ENCODE measurements at places on chromosomes 2 and 18.

DNA sequence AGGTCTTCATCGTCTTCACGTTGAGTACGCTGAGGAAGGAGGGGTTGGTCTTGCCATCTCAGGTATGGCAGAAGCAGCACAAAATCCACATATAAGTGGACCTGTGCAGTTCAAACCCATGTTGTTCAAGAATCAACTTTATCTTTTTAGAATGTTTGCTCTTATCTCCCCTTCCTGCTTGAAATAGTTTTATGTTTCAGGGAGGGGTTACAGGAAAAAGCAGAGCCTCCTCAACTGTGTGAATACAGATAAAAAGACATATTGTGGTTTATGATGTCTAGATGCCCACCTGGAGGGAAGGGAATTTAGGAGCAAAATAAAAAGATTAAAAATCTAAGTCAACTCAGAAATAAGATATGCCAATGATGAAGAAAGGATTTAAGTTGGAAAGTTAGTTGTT lies 75.9 kb downstream of the VRK2 start:
- DNase-seq, result no peak

DNA sequence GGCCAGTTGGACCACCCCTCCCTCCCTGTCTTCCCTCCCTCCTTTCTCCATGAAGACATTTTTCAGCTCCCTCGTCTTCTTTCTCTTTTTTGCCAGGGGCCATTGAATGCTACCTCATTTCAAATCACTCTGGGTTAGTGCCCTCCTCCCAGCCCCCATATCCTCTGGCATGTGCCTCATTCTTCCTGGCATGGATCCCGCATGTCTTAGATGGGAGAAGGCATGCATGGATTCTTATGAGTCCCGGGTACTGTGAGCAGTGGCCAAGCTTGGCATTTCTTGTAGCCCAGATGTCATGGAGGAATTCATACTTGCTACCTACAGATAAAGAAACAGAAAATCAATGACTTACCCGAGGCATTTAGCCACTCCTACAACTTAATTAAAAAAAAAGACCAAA lies 9.0 kb upstream of the HAAO start:
- no peak for DNase-seq

DNA sequence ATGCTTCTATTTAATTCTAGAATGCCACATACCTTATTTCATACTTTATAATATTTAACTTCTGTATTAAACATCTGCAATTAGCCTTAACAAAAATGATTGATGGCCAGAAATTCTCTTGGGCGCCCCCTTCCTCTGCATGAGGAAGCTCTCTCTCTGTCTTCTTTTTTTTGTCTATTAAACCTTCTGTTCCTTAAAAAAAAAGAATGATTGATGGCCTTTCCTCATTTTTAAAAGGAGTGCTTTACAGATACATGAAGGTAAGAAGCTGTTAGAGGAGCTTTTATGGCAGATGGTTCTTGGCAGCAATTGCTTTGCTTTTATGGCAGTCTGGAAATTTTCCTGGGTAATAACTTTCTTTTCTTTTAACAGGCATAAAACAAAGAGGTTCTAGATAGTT lies 526.9 kb downstream of the SLC4A3 start:
- DNase-seq, result no peak

- no peak for DNase-seq
Observed at GRCh38 chr2:71713581-71714580, 260.5 kb downstream of the DYSF start.

GRCh38 chr2:238220892-238221521 lies 17.5 kb upstream of the ILKAP start:
- no peak for DNase-seq

- DNase-seq, result no peak
Observed at GRCh38 chr18:57095884-57096283, 51.0 kb upstream of the BOD1L2 start.

GRCh38 chr2:69026691-69027459 lies 13.9 kb downstream of the ANTXR1 start:
- no peak for DNase-seq

GRCh38 chr2:23053601-23054000 lies 331.4 kb upstream of the KLHL29 start:
- DNase-seq, result no peak

- DNase-seq, result no peak
Observed at GRCh38 chr2:47225061-47225783, 70.1 kb upstream of the STPG4 start.

GRCh38 chr2:190759749-190760213 lies 110.9 kb downstream of the NAB1 start:
- no peak for DNase-seq

GRCh38 chr2:143903172-143903856 lies 616.6 kb downstream of the ZEB2 start:
- no peak for DNase-seq

- no peak for DNase-seq
Observed at GRCh38 chr2:214542866-214543265, 132.0 kb downstream of the VWC2L start.

GRCh38 chr18:33472509-33472908 lies 32.0 kb upstream of the CCDC178 start:
- DNase-seq, result no peak

GRCh38 chr2:43777306-43777926 lies 3.6 kb downstream of the DYNC2LI1 start:
- no peak for DNase-seq

DNA sequence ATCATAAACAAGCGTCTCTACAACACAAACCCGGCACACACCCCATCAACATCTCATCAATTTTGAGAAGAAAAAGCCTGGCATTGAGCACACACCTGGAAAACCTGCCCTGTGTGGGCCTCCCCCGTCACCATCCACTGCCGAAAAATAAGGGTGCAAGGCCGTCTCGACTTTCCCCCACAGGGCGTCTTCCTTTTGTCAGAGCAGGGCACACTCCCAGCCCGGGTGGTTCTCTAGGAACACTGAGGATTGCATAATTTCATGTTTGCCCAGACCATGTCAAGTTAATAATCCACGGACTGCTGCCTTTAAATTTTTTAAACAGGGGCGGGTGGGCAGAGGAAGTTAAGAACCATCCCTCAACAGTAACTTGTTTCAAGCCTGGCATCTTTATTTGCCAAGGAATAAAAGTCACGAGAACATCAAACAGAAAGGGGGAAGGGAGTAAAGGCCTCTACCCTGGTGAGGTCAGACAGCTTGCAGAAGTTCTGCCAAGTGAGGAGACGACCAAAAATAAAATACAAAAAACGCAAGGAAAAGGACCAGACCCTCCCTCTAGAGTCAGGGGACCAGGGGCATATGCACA lies 2.1 kb downstream of the TFCP2L1 start:
- no peak for DNase-seq

DNA sequence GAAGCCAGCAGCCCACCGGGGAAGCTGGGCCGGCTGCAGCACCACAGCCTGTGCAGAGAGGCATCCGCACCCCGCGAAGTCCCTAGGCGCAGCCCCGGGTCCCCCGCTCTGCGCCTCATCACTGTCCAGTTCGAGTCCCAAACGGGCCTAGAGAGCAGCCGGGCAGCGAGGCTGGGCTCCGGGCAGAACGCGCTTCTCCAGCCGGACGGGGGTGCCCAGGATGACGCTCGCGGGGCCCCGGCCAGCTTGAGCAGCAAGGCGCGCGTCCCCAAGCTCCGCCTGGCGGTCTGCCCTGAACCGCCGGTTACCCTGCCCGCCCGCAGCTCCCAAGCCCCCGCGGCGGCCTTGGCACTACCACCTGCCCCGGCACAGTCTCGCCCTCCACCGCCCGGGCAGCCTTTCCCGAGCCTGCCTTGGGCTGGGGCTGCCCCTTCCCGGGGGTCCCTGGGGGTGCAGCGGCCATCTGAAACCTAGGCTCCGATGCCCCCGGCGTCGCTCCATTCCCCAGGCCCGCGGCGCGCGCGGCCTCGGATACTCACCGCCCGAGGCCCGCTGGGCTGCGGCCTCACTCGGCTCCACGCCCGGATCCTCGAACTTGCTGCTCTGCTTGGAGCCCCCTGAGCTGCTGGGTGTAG lies 591 bp downstream of the SLC16A14 start:
- DNase-seq, result peak; percentile 61

GRCh38 chr18:37532917-37533316 lies 32.7 kb downstream of the CELF4 start:
- no peak for DNase-seq

- DNase-seq, result no peak
Observed at GRCh38 chr18:35005963-35006577, 35.1 kb upstream of the MAPRE2 start.

GRCh38 chr2:215531284-215531683 lies 95.4 kb upstream of the FN1 start:
- DNase-seq, result no peak

DNA sequence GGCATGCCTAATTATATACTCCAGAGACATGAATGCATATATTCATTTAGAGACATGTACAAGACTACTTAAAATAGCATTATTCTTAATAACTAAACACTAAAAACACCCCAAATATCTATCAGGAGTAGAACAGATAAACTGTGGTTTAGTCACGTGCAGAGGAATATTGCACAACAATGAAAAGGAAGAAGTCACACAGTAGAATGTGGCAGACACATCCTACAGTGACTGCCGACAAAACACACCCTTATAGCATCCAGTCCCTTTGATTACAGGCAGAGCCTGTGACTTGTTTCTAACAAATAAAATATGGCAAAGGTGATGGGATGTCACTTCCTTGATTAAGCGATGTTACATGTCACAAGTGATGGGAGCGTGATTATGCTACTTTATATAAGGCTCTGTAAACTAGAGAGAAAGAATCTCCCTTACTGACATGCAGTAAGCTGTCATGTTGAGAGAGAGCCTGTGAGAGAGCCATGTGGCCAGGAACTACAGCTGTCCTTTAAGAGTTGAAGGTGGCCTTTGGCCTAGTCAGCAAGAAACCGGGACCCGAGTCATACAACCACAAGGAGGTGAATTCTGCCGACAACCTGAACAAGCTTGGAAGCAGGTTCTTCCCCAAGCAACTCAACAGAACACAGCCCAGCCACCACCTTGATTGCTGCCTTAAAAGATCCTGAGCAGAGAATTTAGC lies 39.1 kb upstream of the LGALSL start:
- DNase-seq, result no peak

- DNase-seq, result no peak
Observed at GRCh38 chr18:51107598-51108305, 77.7 kb downstream of the SMAD4 start.

DNA sequence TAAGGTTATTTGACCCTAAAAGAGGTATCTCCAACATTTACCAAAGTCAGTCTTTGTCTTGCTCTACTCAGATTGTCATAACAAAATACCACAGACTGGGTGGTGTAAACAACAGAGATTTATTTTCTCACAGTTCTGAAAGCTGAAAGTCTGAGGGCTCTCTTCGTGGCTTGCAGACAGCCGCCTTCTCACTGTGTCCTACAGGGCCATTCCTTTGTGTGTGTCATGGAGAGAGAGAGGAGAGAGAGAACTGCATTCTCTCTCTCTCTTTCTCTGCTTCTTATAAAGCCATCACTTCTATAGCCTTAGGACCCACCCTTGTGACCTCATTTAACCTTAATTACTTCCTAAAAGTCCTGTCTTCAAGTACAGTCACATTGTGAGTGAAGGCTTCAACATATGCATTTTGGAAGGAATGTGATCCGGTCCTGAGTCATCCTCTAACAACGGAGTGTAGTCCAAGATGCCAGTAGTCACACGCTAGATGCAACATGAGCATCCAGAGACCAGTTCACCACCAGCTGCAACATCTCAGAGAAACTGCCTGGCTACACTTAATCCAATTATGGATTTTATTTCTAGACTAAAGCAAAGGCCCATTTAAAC lies 130.2 kb downstream of the CD226 start:
- DNase-seq, result no peak

GRCh38 chr2:133641497-133641896 lies 73.2 kb upstream of the NCKAP5 start:
- no peak for DNase-seq

GRCh38 chr18:64100116-64100922 lies 48.6 kb downstream of the LINC00305 start:
- DNase-seq, result no peak

- DNase-seq, result peak; percentile 46
Observed at GRCh38 chr2:136255648-136256461, 137.9 kb upstream of the CXCR4 start.

Data from activated T-cell treated with anti-CD3 and anti-CD28 coated beads, Interleukin-2, amount 50 U/mL, for 1 hour (primary cell).